ENCODE measurements at places on chromosomes 1 and 21.

GRCh38 chr1:39965044-39965443 lies 10.1 kb downstream of the MFSD2A start:
- DNase-seq = no peak

GRCh38 chr1:5909576-5910275 lies 82.5 kb downstream of the NPHP4 start:
- DNase-seq = no peak

DNA sequence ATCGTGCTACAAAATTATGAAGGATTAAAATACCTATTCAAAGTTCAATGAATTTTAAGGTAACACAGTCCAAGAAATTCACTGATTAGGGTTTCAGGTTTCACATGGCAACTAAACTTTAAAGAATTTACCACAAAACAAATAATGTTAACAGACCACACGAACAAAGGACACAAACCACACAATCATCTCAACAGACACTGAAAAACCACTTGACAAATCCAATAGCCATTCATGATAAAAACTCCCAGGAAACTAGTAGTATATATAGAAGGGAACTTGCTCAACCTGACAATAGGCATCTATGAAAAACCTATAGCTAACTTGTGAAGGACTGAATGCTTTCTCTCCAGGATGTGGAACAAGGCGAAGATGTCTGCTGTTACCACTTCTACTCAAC lies 21.1 kb upstream of the SH2D5 start:
- DNase-seq = no peak

- DNase-seq = no peak
These were observed 6.4 kb downstream of the CXADR start for GRCh38 chr21:17519208-17519738.

DNA sequence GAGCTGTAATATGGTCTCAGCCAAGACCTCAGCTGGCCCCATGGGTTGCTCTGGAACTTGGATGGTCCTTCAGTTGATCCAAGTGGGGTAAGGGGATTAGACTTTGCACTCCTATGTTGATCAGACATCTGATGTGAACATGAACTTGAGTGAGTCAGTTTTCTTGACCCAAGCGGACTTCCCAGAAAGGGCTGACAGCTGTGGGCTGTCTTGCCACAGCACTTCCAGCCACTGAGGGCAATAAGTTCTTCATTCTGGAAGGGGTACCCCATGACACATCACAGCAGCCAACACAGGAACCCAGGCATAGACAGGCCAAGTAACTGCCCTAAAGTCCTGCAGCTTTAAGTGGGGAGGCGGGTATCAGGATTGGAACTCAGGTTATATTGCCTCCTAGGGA lies 93.9 kb upstream of the USP24 start:
- DNase-seq = no peak

- no peak for DNase-seq
These were observed 77.8 kb upstream of the C1orf105 start for GRCh38 chr1:172342584-172343239.
